NCI-H2227 treated with DMSO at 0.1 percent for 48 hours (cell line): ENCODE measurements at places on chromosomes 13 and 19.

- no peak for DNase-seq
Observed at GRCh38 chr19:14978161-14978776, 1.4 kb downstream of the SLC1A6 start.

GRCh38 chr13:33154911-33155310 is 130.6 kb downstream of the STARD13 start:
- no peak for DNase-seq

DNA sequence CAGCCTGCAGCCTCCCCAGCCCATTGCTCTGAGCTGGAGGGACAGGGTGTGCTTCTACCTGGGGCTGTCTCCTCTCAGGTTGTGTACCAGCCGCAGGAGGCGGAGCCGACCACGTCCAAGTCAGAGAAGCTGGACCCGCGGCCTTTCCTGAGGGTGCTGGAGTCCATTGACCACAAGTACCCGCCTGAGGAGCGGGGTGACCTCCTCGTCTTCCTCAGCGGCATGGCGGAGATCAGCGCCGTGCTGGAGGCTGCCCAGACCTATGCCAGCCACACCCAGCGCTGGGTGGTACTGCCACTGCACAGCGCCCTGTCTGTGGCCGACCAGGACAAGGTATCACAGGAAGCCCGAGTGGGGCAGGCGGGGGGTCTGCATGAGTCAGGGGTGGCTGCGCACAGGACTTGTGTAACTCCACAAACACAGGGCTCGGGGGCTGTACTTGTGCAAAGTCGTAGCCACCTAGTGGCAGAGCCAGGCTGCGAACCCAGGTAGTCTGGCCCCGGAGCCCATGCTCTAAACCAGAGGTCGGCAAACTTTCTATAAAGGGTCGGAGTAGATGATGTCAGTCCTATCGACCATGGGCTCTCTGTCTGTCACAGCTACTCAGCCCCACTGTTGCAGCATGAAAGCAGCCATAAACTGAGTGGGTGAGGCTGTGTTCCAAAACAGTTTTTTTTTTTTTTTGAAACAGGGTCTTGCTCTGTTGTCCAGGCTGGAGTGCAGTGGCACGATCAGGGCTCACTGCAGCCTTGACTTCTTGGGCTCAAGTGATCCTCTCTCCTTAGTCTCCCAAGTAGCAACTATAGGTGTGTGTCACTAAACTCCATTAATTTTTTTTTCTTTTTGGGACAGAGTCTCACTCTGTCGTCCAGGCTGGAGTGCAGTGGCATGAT is 8.9 kb downstream of the DHX34 start:
- DNase-seq = no peak

DNA sequence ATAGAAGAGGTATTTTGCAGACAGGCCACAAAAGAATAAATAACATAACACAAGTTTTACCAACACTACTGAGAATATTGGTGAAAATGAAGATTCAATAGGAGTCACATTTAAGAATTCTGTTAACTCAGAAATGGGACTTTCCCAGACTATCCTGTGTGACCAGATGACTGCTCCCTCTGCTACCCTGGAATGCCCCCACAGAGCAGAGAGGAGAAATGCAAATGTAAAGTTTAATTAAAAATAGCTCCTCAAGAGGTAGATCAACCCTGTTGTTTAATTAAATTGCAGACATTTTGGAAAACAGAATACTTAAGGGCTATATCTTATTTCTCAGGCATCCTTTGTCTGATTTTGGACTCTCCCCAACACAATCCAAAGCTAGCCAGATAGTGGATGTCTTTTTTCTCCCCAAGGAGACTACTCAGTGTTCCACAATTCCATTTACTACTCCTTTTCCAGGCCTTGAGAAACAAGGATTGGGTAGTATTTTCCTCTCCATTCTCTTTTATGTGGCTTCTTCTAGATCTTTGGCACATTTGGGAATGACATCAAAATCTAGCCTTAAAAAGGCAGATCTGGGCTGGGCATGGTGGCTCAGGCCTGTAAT is 104.7 kb upstream of the TSC22D1 start:
- DNase-seq = no peak

- no peak for DNase-seq
Observed at GRCh38 chr13:108597943-108598342, 31.5 kb upstream of the MYO16 start.

DNA sequence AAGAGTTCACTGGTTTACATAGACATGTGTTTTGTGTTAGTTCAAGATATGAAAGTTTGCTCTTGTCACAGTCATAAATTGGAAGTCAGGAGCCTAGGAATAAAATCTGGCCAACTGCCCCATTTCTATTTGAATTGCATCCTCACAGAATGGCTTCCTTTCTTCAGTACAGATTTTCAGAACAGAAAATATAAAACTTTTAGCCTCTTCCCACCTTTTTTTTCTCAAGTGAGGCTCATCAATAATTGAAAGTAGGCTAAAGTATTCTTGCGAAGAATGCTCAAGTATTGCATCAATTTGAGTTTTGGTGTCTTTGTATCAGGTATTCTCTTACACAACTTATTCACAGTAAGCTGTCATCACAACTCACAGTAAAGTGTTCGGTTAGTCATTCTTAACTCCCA is 802.7 kb downstream of the PCDH9 start:
- no peak for DNase-seq

GRCh38 chr19:16611121-16611520 is 16.9 kb downstream of the MED26 start:
- DNase-seq = no peak

DNA sequence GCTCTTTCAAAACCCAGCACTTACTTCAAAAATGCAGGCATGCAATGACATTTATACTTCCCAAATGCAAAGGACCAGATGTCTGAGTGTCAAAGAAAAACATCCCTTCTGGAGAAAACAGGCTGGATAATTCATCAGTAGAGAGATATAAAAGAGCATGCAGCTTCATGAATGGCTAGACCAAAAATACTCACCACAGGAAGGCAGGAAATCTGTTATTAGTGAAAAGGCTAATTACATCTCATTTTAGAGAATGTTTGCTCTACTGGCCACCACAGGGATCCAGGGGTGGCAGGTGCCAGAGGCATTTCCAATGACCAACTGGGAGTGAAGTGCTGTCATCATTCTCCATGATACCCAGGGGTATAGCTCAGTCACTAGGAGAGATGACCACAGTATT is 106.5 kb downstream of the LHFPL6 start:
- peak; percentile 21 for DNase-seq

GRCh38 chr19:2477732-2478191 is 1.8 kb downstream of the GADD45B start:
- no peak for DNase-seq

DNA sequence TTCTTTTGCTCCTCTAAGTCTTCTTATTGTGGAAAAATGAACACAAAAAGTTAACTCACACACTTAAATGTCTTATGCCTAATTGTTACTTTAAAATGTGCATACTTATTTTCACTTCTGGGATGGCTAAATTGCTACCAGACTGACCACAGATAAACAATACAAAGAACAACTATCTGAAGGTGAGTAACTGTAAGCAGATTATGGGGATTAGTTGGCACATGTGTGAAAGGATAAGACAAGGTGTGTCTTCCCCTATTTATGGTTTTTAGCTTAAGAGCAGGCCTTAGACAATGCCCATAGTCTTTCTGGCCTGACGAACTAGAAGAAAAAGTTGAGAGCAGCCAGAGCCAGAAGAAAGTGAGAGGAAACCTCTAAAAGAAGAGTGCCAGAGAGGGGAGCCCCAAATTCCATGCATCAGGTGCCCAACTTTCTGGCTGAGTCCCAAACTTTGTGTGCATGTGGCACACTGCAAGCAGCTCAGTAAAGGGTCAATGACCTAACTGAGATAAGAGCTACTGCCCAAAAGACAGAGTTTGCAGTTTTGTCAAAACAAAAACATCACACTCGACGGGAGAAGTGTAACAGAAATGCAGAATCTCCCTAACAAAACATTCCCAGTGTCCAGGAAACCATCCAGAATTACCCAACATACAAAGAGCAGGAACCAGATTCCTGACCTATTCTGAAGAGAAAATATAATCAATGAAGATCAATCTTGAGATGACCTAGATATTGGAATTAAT is 375.4 kb downstream of the KCNRG start:
- DNase-seq = no peak
